ENCODE measurements at places on chromosomes 12 and 14.

GRCh38 chr12:65074932-65075331 lies 46.2 kb downstream of the WIF1 start:
- DNase-seq = no peak

DNA sequence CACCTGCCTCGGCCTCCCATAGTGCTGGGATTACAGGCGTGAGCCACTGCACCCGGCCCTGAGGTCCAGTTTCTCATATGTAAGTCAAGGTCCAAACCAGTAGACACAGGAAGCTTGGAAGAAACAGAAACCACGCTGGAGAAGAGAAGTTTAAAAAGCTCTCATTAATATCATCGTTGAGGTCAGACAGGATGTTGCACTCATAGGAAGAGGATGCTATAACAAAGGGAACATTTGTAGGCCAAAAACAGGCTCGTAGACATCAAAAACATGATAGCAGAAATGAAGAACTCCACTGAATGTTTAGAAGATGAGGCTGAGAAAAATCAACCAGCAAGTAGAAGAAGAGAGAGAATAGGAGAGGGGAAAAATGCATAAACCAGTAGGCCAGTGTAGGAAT lies 46.8 kb downstream of the ACACB start:
- no peak for DNase-seq

DNA sequence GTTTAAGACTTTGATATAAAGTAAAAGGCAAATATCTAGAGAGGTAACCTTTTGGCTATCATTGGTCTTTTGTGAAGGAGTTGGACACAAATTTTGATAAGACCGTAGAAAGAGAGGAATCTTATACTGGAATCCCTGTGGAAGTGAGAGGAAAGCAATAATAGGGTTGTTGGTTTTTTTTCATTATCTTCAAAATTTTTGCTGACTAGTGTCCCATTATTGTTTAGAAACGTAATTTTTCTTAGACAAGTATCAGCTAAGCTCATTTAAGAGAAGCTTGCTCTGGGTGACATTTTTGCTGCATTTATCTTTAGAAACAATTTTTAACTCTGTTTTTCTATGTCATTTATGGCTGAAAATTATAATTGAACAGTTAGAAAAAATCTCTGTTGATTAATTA lies 300.3 kb downstream of the SYT1 start:
- DNase-seq = no peak

GRCh38 chr12:2173971-2174370 lies 121.2 kb downstream of the CACNA1C start:
- DNase-seq = no peak

GRCh38 chr12:41888285-41888684 lies 256.4 kb downstream of the GXYLT1 start:
- no peak for DNase-seq

DNA sequence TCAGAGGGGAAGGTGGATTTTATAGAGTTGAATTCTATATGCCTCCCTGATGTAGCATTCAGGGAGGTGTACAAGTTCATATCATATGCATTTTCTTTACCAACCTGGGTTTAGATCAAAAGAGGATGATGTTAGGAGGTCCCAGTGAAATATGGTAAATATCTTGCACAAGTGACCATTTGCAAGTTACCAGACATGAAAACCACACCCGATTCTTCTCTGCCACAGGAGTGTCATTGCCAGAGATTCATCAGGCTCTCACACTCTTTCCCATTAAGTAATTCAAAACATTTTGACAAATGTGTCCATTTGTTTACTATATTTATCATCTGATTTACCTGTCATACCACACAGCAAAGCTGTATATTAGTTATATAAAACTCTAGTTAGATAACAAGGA lies 44.0 kb downstream of the VCPKMT start:
- no peak for DNase-seq

Measured in hematopoietic multipotent progenitor cell treated with erythropoietin and hydrocortisone succinate and interleukin-3 and kit ligand, for 8 days (in vitro differentiated cells).